Melanocyte of skin (primary cell): ENCODE measurements at places on chromosomes 4 and X. TPM values are rescaled to one million over a fixed set of nuclear protein-coding genes. Genes with fewer than 3 reads are reported as not detected.

The TAB3 gene
- 20.4 and 21.0 TPM in 2 replicates for total RNA-seq

The NUP62CL gene
- total RNA-seq: 0.34 TPM in 1 of 2 replicates, not detected in the other

The GPRASP1 gene
- 1.0 and 1.5 TPM in 2 replicates for total RNA-seq

The MSX1 gene
- total RNA-seq: 1.4 and 1.8 TPM in 2 replicates

The IL9R gene
- total RNA-seq: not detected in 2 replicates

The CYP2U1 gene
- total RNA-seq: 37.6 and 44.6 TPM in 2 replicates

The ACE2 gene
- not detected in 2 replicates for total RNA-seq

The RADX gene
- 7.6 and 10.3 TPM in 2 replicates for total RNA-seq
